ENCODE measurements at places on chromosomes 6 and 20.

GRCh38 chr6:170030821-170031471, 259.9 kb downstream of the DLL1 start:
- no peak for DNase-seq

DNA sequence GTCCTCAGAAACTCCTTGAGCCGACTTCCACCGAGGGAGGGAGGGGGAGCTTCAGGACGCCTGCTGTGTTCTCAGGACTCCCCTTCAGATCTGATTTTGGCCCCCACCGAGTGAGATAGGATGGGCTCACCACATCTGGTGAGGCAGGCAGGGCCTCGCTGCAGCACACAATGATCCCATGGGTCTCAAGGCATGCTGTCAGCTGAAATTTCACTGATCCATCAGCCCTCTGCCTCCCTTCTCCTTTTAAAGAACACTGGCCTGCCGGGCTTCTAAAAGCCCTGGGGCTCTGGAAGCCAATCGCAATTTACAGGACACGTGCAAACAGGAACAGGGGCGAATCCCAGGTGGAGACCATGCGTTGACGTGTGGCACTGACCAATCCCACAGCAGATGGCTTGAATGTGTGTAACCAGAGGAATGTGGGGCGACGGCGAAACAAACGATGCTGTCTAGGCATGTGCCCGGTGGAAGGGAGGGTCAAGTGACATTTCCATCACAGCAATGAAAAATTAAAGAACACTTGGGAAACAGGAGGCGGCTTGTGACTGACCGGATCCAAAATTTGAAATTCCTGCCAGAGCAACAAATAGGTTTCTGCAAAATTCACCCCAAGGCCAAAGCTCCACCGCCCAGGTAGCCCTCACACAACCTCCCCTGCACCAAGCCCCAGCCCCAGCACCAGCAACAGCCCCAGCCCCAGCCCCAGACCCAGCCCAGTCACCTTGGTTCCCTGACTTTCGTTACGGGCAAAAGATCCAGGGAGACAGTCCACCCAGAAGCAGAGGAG, 167.1 kb upstream of the ZNF337 start:
- DNase-seq, result no peak

DNA sequence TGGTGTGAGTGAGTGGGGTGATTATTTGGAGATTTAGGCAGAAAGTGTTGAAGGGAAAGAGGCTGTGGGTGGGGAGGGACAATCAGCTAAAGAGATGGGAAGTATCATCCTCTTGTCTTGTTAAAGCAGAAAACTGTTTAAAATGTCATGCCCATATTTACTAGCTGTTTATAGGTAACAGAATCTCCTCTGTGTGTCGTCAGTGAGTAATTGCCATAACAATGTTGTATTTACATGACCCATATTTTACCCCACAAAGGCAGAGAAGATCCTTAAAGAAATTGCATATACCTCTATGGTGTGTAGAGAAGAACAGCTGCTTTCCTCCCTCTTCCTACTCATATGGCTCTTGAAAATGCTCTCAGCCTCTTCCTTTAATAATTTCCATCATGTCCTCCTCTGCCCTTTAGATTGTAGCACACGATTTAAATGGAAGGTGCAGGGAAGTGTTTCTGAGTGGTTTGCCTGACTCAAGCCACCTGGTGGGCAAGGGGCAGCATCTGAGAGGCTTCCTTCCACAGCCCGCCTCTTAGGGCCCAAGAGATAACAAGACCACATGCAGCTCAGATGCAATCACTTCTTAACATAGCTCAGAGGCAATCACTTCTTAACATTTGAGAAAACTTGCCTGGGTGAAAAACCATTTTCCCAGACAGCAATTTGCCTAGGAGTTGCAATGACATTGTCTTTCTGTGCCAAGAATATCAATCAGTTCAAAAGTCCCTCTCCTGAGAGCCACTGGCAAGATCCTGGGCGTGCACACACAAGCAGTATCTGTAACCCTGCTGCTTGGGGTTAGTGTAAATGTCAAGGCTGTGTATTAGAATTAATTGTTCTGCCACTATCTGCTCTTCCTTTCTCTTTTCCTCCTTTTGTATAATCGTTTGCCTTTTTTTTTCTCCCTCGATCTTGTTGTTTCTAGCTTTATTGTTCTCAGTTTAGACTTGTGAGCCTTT, 44.1 kb upstream of the EDN1 start:
- DNase-seq, result no peak

GRCh38 chr6:4747588-4747987, 28.6 kb upstream of the CDYL start:
- DNase-seq, result no peak

- DNase-seq, result no peak
These were observed 6.2 kb downstream of the SAPCD1 start for GRCh38 chr6:31768363-31769257.

- no peak for DNase-seq
These were observed 505.9 kb upstream of the CHD6 start for GRCh38 chr20:42123981-42124473.

GRCh38 chr20:46683939-46684750, 5.1 kb downstream of the TP53RK start:
- DNase-seq, result no peak

DNA sequence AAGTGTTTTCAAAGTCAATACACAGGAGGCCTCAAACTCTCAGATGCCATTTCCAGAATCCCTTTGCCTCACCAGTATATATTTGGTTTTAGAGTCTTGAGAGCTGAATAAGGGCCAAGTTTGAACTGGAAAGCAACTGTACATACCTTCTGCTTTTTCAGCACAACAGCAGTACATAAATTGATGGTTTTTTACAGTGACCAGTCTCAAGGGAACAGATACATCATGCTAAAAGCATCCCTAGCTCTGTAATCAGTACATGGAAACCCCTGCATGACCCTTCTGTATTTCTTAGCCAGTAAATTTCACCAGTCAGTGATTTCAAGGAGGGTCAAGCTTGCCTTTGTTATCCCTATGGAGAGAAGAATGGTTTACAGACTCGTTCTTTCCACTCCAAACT, 40.6 kb upstream of the ECHDC1 start:
- DNase-seq, result no peak

- no peak for DNase-seq
These were observed 42.1 kb downstream of the SPACA1 start for GRCh38 chr6:88089708-88090107.

Data from CD8-positive, alpha-beta T cell (primary cell).